ENCODE measurements at places on chromosomes 3 and 15.

DNA sequence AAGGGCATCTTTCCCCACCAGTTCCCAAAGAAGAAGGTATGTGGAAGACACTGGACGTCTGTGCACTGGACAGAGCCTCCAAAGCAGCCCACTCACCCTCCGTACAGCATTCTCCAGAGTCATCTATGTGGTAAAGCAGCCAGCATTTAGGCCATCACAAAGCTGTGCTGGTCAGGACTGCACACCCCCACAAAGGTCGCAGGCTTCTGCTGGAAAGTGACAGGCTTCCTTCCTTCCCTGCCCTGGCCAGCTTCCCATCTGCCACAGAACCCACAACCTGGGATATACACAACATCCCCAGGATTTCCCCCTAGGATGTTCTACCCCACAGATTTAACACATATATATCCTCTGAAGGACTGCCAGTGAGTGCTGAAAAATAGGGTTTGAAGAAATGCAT is 64.6 kb upstream of the GALNT15 start:
- DNase-seq: no peak

- peak; percentile 41 for DNase-seq
Measured at GRCh38 chr3:171460725-171461524, 720 bp upstream of the TNIK start.

GRCh38 chr15:42285034-42285433 is 11.8 kb upstream of the TMEM87A start:
- DNase-seq: no peak

DNA sequence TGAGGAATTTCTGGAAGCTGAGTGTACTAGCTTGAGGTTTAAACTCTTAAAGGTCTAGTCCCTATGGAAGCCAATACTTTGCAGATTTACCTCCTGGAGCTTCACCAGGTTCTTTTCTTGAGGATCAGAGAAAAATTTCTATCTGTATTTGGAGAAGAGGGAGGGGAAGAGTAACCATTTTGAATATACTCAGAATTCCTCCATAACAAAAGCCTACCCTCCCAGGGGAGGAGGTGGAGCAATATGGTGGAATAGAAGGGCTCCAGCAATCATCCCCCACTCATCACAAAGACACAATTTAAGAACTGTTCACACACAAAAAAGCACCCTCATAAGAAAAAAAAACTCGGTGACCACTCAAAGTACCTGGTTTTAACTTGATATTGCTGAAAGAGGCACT is 36.0 kb upstream of the PEX5L start:
- no peak for DNase-seq
